HEK293T (cell line): ENCODE measurements at places on chromosomes 5 and 9.

- DNase-seq, result no peak
Observed at GRCh38 chr5:35171078-35171477, 59.2 kb downstream of the PRLR start.

DNA sequence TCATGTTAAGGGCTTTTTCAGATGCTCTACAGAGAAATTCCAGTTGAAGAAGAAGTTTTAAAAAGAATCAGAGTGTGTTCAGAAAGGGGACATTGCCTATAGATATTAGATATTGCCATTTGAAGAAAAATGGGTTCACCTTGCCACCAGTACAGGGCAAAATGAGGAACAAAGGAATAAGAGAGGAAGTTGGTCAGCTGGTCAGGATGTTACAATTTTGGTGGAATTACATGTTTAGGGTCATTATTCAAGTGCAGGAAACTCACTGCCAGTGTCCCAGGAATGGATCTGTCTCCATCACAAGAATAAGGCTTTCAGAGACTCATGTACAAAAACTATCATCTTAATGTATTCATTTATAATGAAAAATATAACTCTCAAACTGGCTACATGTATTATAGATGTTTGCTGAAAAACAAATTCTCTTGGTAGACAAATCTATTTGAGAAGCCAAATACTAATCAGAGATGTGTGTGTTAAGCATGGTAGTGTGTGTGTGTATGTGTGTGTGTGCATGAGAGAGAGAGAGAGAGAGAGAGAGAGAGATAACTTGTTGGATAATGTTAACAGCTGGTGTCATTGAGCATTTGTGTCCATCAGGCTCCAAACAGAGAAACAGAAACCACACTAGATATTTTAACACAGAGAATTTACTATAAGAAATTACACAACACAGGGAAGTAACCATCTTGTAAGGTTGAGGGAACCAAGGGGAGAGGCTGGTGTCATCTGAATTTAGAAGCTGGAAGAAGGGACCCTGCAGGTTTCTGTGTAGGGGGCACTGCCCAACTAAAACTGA lies 5.0 kb upstream of the C1QTNF3 start:
- no peak for DNase-seq

- peak; percentile 58 for DNase-seq
Observed at GRCh38 chr5:56908942-56909293, 478 bp upstream of the SETD9 start.

DNA sequence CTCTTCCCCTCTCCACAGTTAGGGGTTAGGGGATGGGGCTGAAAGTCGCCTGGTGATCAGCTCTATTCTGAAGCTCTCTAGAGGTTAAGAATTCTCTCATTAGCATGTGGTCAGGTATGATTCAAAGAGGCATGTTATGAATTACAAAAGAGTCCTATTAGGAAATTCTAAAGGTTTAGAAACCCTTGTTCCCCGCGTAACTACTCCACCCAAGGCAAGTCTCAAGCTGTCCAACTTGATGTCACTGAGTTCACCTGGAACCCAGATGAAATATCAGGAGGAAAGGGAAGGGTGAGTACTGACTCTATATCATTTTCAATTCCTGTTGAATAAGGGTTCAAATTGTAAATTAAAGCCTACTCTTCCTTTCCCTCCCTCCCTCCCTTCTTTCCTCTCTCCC lies 18.1 kb upstream of the RNF145 start:
- no peak for DNase-seq
